Daoy (cell line): ENCODE measurements at places on chromosomes 13 and 19.
A peak's percentile ranks its signal among the peaks of the same experiment; 100 is the strongest.

DNA sequence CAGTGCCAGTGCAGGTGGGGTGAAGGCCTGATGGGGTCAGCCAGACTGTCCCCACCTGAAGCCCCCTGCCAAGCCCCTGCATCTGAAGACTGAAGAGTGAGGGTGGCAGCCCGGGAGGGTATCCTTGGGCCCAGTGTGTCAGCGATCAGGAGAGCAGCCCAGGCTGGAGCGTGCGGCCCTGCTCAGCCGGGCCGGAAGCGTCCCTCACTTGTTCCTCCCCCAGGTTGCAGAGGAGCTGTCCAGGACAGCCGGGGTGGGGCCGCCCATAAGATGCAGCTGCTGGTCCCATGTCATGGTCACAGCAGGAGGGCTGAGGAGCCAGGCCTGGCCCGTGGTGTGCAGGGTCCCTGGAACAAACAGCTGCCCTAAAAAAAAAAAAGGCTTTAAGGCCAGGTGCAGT is 55.4 kb downstream of the KDM4B start:
- no peak for DNase-seq

GRCh38 chr13:112783135-112783977 is 93.5 kb downstream of the ATP11A start:
- no peak for DNase-seq

DNA sequence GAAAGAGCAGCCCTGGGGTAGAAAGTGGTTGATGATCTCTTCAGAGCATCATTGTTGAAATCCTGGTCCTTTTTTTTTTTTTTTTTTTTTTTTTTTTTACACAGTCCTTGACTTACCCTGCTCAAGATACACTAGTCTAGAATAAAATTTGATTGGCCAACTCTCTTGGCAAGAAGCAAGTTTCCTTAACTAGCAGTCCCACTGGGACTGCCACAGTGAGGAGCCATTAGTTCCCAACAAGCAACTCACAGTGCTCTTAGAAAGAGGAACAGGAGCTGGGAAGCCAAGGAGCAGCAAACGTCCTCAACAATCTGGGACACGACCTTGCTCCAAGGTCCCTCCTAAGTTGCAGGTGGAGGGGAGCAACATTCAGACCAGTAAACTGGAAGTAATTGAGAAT is 47.9 kb upstream of the INTS6 start:
- DNase-seq = no peak

- DNase-seq = no peak
These were observed 26.8 kb upstream of the ACOD1 start for GRCh38 chr13:76921516-76921915.

DNA sequence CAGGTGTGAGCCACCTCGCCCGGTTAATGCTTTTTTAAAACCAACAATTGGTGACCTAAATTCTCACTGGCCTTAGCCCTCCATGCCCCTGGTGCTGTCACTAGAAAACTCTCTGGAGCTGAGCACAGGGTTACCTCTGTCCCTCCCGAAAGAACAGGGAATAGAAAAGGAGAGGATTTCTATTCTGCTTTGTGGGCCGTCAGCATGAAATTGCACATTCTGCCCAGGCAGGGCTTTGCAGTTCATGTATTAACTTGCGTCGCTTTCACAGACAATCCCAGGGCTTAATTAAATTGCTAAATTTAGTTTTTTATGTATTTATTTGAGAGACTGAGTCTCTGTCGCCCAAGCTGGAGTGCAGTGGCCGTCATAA is 583 bp upstream of the ZNF480 start:
- peak; percentile 4 for DNase-seq

GRCh38 chr13:78540058-78540457 is 63.3 kb downstream of the POU4F1 start:
- DNase-seq = peak; percentile 18

DNA sequence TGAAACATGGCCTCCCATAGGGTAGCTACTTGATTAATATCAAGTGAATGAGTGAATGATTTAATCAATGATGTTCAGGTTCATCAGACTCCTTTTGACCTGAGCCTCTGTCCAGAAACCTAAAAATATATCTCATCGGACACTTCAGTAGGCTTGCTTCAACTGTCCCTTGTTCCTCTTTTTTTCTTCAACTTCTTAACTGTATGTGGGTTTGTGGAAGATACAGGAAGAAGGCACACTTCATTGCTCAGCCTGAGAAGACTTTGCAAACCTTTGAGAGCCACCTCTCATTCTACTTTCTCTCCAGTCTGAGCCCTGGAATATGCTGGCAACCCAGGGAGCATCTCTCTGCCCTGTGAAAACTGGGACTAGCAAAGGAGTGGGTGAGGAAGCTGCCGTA is 557.0 kb downstream of the FGF9 start:
- DNase-seq = no peak

DNA sequence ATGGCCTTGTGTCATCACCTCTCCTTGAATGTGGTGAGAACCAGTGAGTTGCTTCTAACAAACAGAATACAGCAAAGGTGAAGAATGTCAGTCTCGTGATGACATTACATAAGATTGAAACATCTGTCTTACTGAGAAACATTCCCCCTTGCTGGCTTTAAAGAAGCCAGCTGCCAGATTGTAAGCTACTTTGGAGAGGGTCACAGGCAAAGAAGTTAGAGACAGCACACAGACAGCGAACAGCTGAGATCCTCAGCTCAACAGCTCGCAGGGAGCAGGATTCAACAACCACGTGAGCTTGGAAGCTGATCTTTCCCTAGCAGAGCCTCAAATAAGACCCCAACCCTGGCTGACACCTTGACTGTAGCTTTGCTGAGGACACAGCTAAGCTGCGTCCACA is 367.9 kb downstream of the LIG4 start:
- no peak for DNase-seq

DNA sequence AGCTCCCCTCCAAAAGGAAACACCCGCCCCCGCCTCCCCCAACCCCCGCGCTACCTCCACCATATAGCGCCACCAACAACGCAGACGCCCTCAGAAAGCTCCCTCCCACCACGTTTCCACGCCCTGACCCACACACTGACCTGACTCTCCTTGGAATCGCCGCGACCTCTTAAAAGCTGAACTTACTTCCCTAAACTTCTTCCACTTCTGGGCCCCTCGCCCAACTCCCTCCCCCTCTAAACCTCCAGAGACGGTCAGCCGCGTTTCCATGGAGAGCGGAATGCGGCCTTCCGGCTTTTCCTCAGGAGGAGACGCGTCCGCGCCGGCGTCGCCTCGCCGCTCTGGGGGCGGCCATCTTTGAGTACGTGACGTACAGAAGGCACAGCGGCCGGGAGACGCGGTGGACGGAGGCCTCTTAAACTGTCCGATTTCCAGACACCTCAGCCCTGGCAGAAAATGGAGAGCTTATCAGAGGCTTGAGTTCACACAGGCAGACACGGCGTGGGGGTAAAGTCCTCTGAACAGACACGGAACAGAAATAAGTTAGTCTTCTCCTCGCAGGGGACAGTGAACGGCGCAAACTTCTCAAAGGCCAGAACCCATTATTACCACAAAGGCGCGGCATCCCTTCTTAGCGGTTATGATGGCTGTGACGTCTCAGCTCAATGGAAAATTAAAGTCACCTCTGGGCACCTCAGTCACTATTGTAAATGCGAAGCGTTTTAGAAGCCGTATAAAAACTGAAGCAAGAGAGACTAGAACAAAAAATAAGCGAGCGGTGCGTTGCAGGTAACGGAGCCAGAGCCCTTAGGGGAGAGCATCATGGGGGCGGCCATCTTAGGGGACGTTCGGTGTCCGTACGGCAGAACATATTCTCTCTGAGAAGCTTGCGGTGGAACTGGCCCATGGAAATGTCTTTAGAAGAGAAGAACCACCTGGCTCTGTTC is at the start of gene ZNF432:
Gene ZNF432 (minus strand): TSS at position 284 of the 947 bp plus-strand sequence. CDS start 1,970 bp downstream, outside the sequence.
- DNase-seq = peak; percentile 95

DNA sequence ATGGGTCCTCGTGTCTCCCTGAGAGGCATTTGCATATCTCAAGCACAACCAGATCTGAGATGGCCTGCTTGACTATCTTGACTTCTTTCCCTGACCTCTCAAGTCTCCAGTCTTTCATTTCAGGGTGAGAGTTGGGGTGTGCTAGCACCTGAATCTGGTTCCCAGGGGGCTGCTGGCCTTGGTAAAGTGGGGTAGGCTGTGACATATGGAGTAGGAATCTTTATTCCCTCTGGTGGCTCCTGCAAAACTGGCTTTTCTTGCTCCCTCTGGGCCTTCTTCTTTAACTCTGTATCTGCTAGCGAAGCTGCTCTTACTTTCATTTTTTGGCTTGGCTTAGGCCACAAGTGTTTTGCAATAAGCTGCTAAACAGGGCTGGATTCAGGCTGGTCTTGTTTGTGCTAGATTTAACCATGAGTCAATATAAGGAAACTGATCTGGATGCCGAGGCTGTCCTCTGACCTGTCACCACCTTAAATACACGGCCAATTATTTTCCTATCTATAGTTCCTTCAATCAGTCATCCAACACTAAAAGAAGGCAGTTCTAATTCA is 42.3 kb downstream of the ZNF493 start:
- DNase-seq = no peak

- no peak for DNase-seq
These were observed 1124.2 kb downstream of the SLITRK1 start for GRCh38 chr13:82758044-82758443.

- no peak for DNase-seq
These were observed 148.6 kb upstream of the ATXN8OS start for GRCh38 chr13:69959046-69959445.

GRCh38 chr13:64130600-64130999 is 2715.0 kb upstream of the PCDH20 start:
- no peak for DNase-seq

DNA sequence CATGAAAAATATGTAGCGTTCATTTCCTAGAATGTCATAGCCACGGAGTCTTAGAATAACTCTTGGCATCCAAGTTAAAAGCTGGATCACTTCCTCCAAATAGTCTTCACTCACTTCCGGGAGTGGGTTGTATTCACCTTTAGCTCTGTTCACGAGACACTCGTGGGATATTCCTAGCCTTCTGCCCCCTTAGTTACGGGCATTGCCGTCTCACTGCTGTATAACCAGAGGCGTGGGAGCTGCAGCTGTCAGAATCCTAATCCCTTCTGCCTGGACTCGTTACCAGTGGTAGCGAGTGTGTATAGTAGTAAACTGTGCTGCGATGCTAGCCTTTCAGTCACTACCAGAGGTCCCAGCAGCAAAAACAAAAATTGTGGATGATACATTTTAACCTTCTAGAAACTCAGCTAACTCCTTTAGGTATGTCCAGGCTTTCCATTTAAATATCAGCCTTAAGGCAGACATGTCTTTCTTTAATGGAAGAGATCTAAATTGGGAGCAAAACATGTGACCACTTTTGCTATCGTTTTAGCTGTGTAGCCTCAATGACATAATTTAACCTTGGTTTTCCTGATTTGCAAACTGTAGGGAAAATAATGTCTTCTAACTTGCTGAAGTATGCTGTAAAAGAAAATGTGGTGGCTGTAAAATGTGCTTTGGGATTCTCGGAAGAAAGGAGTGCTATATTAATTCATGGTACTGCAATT is 34.1 kb downstream of the ERCC5 start:
- DNase-seq = no peak

- DNase-seq = no peak
These were observed 116.4 kb downstream of the AKAP11 start for GRCh38 chr13:42388326-42388725.

DNA sequence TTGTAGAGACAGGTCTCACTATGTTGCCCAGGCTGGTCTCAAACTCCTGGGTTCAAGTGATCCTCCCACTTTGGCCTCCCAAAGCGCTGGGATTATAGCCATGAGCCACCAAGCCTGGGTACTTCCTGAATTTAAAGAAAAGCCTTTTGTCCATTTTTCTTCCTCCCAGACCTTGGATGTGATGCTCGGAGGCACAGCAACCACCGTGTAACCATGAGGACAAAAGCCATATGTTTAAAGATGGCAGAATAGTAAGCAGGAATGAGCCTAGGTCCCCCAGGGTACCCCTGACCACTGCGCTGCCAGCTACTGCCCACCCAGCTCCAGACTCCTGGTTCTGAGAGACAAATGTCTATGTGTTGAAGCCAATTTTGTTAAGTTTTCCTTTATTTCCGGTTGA is 31.1 kb downstream of the ZC3H4 start:
- DNase-seq = no peak

DNA sequence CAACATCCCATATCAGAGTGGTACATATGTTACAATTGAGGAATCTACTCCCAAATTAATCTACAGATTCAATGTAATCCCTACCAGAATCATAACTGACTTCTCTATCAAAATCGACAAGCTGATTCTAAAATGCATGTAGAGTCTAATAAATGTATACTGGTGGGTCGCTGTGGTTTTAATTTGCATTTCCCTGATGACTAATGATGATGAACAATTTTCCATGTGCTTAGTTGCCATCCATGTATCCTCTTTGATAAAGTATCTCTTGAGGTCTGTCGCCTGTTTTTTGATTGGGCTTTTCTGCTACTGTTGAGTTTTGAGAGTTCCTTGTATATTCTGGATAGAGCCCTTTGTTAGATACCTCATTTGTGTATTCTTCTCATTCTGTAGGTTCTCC is 43.8 kb downstream of the KLF12 start:
- DNase-seq = no peak

DNA sequence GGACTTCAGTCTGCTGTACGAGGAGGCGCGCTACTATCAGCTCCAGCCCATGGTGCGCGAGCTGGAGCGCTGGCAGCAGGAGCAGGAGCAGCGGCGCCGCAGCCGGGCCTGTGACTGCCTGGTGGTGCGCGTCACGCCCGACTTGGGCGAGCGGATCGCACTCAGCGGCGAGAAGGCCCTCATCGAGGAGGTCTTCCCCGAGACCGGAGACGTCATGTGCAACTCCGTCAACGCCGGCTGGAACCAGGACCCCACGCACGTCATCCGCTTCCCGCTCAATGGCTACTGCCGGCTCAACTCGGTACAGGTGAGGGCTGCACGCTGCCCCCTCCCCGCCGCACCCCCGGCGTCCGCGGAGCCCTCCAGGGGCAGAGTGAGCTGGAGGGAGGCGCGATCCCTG is 14.6 kb downstream of the KCTD15 start:
- no peak for DNase-seq

DNA sequence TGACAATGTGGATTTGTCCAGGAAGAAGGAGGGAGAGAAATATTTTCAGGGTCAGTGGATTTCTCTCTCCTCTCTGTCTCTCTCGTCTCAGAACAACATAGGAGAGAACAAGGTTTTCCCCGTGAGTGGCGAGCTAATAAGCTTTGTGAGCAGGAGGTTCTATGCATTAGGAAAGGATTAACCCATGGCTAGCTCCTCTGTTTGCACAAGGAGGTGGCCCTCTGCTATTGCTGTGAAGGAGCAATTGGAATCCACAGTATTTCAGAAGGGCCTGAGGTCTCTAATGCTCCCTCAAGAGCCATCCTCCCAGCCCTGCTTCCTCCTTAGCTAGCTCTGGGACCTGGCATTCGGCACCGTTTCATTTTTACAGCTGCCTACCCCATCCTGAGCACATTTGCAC is 288.9 kb upstream of the MAB21L1 start:
- no peak for DNase-seq
